ENCODE measurements at places on chromosomes 5 and 9.

DNA sequence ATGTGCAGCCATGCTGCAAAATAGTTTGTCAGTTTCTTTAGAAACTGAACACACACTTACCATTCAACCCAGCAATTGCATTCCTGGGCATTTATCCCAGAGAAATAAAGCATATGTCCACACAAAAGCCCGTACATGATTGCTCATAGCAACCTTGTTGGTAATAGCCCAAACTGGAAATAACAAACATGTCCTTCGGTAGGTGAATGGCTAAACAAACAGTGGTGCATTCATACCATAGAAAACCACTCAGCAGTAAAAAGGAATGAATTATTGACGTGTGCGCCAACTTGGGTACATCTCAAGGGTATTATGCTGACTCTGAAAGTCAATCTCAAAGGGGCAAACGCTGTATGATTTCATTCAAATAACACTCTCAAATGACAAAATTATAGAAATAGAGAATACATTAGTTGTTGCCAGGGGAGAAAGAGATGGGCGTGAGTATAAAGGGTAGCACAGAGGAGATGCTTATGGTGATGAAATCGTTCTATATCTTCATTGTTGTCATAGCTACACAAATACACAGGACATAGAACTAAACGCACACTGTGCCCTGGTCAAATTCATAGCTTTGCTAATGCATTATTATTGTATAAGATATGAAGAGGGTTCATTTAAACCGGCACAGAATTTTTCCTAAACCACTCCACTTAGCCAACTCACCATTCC lies 58.2 kb downstream of the DRD1 start:
- ATAC-seq: no peak

DNA sequence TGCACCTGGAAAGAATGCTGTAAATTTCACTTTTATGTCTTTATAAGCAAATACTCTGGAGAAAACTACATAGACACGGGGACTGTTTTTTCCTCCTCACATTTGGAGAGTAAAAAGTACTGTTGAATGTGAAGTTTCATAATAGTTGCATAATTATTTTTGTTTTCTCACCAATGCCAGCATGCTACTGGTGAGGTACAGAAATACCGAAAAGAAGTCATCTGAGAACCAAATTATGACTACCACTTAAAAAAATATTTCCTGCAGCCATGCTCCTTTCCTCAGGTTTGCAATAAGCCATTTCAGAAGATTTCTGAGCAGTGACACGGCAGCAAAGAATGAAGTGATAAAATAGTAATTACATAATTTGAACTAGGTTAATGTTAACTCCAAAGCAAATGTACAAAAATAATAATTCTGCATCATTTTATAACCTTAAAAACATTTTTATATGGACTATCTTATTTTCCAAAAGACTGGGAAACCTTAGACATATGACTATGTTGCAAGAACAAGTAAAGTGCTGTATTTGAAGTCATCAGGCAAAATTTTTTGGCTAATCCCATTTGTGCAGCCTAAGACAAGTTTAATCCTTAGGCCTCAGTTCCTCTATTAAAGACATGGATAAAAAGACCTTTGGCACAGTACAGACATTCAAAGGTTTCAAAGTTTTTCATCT lies 144.7 kb downstream of the PCSK1 start:
- ATAC-seq: no peak

DNA sequence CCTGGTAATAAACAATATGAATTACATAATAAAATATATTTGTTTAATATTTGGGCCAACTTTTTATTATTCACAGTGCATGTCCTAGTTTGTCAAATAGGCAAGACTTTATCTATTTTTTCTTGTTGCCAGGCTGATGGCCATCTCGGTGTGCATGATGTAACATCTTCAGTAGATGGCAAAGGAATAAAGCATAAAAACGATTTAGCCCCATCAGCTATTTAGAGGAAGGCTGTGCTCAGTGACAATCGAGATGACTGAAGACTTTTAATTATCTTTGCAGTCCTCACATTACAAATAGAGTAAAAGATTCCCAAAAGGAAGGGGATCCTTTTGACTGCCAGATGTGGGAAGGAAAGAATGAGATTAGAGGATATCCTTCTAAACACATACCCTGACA lies 358.5 kb downstream of the PTPRD start:
- ATAC-seq: no peak

- ATAC-seq: peak; percentile 71
These were observed 316.0 kb upstream of the DMAC1 start for GRCh38 chr9:8115570-8115969.

GRCh38 chr9:133352635-133353340 lies 3.5 kb downstream of the SURF1 start:
- no peak for ATAC-seq

DNA sequence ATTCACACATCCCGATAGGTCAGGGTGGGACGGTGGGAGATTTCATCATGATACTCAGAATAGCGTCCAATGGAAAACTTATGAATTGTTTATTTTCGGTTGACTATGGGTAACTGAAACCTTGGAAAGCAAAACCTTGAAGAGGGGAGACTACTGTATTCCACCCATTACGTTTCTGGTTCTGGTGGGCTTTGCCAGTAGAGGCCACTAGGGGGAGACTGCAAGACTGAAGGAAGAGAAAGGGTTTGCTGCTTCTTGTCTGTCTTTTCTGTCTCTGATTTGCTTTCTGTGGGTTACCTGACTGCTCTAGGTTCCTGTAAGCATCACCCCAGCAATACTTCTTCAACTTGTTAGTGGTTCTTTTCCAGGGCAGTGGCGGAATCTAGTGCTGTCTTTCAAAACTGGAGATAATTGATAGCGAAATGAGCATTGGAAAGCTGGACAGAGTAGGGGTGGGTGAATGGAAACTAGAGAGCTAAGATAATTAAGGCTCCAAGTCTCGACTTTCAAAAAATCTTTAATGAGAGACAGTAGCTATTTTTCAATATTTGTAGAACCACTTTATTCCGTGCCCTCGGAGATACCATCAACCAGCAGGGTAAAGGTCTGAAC lies 27.0 kb downstream of the GRIN3A start:
- no peak for ATAC-seq

- no peak for ATAC-seq
These were observed 114.9 kb downstream of the MLLT3 start for GRCh38 chr9:20507431-20507830.

DNA sequence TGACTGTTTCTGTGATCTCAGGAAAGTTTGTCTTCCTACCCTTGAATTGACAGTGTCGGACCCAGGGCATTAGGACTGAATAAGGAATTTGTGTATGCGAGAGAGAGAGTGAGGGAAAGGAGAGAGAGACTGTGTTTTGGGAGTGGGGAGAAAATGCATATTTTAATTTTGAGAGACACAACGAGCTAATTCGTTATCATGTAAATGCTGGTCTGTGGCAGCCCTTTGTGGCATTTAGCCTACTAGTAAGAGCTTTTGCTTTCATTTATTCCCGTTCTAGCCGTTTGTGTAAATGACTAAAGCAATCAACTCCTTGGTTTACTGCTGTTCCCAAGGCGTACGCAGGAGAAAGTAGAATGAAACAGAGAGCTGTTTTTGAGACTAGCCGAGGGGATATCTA lies 79.8 kb upstream of the MAMDC2 start:
- no peak for ATAC-seq

GRCh38 chr9:81716409-81716808 lies 27.1 kb upstream of the TLE1 start:
- no peak for ATAC-seq
